Pons (tissue), 1 donor: ENCODE measurements at places on chromosomes 2 and 18.
A peak's percentile ranks its signal among the peaks of the same experiment; 100 is the strongest.

GRCh38 chr2:218849721-218850120 is 9.9 kb upstream of the WNT6 start:
- no peak for DNase-seq

GRCh38 chr2:61900281-61900680 is 5.2 kb upstream of the COMMD1 start:
- DNase-seq: no peak

DNA sequence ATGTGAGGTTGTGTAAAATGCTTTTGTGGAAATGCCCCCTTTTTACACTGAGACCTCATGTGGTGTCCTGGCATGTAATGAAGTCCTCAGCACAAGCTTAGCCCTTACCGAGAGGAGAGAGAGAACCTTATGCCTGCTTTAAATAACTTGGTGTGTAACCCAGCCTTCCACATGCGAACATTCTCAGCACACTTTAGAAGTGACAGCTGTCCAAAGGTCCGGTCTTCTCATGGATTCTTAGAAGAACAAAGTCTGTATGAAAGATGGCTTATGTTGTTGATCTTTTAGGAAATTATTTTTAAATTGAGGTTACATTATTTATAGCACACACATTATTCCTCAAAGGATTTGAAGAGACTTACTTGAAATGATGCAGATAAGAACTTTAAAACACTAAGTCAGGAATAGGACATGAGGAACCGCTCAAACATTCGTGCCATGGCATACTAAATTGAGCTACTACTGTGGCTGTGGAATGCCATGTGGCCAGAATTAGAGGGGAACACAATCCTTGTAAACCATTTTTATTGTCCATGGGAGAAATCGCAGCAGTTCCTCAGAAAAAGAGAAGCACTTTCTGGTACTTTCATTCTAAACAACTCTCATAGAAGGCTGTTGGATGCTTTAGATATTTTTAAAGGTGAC is 79.6 kb downstream of the WDSUB1 start:
- no peak for DNase-seq

DNA sequence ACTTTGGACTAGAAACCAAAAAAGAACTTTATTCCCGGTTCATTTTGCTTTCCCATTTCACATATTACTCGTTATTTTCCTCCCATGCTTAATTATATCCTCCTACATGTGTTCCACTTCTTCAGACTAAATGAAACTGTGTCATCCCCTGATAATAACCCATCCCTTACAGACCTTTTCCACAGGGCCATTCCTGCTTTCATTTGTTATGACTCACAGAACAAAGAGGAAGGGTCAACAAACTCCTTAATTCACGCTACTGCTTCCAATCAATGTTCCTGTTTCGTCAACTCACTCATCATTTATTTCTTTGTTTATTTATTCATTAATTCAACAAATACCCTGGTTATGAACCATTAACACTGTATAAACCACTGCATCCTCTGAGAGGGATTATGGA is 104.5 kb downstream of the ZEB2 start:
- DNase-seq: no peak

DNA sequence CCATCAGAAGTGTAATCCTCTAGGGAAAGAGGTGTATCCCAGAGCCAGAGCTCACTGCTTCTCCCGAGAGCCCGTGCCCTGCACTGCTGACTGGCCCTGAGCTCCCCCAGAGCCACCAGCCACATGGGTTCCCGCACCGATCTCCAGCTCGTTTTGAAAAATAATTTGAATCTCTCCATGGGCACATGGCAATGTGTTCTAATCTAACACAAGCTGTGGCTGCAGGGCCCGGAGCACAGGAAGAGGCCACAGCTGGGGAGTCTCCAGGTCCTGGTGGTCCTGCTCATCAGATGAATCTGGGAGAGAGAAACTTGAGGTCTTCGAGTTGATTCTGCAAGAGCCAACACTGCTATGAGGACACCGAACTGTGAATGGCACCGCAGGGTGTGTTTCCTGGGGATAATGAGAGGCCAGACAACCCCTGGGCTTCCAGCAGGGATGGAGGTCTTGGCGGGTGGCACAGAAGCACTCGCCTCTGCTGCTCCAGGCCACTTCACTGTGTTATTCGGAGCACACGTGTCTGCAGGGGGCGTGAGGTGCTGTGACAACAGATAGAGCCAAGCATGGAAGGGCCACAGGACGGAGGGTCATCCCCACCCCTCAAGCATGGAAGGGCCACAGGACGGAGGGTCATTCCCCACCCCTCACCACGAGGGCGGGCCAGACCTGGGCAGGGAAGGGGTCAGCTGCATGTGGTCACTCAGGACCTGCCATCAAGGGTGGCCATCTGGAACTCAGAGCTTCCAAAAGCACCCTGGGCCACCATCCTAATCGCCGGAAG is 196.8 kb downstream of the NDUFA10 start:
- DNase-seq: no peak

DNA sequence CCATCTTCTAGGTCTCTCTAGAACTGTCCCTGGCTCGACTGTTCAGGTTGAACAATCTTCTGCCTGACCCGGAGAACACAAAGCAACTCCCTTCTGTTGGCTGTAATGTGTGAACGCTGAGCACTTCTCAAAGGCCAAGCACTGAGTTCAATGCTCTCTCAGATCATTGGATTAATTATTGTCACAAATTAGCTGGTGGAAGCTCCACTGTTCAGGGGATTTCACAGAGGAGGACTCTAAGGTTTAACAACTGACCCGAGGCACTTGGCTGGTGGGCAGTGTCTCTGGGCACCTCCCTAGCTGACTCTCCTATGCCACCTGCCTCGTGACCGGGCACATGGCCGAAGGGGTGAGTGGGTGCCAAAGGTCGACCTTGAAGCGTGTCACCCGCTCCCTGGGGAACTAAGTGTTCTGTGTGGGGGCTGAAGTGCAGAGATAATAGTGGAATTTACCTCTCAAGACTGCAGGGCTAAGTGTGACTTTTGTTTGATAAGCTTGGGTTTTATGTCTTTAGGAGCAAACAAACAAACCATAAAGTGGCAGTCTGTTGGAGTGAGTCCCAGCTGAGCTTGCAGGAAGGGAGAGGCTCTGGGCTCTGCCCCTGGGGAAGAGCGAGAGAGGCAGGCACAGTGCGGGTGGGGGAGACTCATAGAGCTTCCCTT is 64.8 kb downstream of the BCL2L11 start:
- DNase-seq: no peak

- no peak for DNase-seq
Observed at GRCh38 chr2:159133797-159134196, 152.7 kb downstream of the WDSUB1 start.

- no peak for DNase-seq
Observed at GRCh38 chr2:113015655-113016054, 10.4 kb downstream of the IL36A start.

DNA sequence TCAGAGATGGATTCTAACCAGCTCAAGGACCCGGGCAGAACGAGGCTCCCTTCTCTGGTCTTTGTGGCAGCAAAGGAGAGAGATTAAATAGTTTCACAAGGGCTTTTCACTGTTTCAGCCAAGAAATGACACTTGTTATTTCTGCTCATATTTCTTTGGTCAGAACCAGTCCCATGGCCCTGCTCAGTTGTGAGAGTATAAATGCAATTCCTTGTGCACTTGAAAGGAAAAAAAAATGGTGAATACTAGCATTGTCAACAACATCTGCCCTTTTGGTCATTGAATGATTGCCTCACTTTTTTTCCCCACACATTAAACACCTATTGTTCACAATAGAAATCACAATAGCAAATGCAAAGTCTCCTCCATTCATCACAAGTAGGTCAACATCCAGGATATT is 104.4 kb downstream of the RDH14 start:
- peak; percentile 84 for DNase-seq

DNA sequence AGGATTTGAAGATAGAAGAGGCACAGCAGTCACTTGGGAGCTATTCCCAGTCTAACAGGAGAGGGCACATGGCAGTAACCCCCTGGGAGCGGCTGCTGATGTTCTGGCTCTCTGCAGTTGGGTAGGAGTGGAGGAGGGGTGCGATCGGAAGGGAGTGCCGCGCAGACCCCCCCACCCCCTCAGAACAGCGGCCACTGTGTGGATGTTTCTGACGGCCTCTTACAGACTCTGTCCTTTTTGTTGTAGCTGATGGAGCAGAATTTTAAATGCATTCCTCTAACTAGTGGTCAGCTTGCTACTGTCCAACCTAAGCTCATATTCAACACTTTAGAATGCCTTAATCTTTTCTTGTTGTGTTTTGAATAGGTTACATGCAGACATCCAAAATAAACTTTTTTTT is 127.9 kb downstream of the AGAP1 start:
- DNase-seq: no peak

DNA sequence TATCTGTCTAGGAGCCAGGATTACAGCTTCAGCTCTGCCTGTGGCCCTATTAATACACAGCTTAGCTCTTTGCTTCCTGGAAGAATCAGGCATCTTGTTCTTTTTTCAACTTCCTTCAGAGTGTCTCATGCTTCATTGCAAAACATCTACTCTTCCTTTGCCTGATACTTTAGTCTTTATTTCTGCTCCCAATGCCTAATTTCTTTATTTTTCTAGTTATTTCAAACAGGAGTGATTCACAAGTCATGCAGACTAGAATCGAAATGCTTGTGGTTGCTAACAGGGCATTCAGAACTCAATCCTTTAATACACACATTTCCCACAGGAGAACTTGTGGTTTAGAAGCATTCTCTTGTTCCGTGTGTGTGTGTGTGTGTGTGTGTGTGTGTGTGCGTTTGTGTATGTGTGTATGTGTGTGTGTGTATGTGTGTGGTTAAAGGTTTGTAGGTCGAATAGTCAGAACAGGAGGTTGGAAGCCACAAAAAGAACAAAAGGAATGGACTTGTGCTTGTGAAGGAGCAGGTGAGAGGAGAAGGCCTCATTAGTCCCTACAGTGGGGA is 28.3 kb upstream of the INSIG2 start:
- peak; percentile 24 for DNase-seq
